ENCODE measurements at places on chromosomes 5 and 9. TPM values are rescaled to one million over a fixed set of nuclear protein-coding genes. Genes with fewer than 3 reads are reported as not detected.

DNA sequence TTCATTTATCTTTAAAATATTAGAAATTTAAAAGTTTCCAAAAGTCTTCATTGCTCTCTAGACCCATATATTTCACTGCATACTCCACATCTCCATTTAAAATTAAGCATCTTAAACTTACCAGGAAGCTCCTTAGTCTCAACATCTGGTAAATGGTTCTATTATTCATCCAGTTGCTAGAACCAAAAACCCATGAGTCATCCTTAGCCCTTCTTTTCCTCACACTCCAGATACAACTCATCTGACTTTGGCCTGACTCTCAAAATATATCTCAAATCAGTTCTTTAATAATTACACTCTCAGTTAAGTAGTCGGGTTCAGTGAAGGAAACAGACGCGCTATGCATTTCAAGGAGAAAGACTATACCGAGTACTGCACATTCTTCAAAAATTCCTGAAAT is 110.2 kb upstream of the COX7C start:
- no peak for DNase-seq

- no peak for DNase-seq
Measured at GRCh38 chr5:166370928-166371690, 1920.3 kb upstream of the WWC1 start.

GRCh38 chr5:32443541-32444430 is 754 bp downstream of the ZFR start:
- DNase-seq: peak; percentile 56

DNA sequence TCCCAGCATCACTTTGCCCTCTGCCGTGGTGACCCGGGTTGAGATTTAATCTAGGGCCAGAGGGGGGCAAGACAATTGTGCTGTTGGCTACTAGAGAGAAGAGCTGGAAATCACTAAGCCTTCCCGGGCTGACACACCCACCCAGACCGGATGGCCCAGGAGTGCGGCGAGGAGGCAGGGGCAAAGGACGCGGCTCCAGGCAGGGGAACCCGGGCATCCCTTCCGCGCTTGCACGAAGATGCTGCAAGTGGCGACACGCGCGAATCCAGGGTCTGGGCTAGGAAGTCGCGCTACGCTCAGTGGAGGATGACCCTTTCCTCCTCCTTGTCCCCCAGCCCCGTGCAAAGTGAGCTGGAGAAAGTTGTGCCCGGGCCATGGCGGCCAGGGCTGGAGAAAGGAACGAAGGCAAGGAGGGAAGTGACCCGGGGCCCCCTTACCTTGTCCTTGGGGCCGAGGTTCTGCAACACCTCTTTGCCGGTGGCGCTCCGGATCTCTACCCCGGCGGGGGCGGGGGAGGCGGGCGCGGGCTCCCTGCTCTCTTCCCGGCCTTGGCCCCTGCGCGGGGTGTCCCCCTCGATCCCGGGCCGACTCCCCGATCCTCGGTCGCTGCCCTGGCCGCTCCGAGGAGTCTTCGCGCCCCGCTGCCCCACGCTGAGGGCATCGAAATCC is 693 bp downstream of the DPYSL3 start:
- no peak for DNase-seq

- no peak for DNase-seq
Measured at GRCh38 chr9:110919609-110920008, 118.7 kb downstream of the LPAR1 start.

DNA sequence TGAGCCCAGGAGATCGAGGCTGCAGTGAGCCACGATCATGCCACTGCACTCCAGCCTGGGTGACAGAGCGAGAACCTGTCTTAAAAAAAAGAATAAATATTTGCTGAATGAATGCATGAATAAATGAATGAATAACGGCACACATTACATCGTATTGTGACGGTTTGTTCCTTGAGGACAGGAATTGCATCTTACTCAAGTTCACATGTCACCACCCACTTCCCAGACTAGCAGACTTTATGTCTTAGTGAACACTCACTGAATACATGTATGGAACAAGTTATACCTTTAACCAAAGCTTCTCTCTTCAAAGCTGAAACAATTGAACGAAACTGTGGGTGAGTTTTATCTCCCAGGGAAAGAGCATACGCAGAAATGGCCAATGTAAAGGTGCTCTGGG is 53.2 kb upstream of the TRAF1 start:
- no peak for DNase-seq

GRCh38 chr5:139745132-139745799 is 50.3 kb upstream of the PSD2 start:
- no peak for DNase-seq

- DNase-seq: peak; percentile 84
Measured at GRCh38 chr9:127568971-127569885, 42.8 kb upstream of the STXBP1 start.

DNA sequence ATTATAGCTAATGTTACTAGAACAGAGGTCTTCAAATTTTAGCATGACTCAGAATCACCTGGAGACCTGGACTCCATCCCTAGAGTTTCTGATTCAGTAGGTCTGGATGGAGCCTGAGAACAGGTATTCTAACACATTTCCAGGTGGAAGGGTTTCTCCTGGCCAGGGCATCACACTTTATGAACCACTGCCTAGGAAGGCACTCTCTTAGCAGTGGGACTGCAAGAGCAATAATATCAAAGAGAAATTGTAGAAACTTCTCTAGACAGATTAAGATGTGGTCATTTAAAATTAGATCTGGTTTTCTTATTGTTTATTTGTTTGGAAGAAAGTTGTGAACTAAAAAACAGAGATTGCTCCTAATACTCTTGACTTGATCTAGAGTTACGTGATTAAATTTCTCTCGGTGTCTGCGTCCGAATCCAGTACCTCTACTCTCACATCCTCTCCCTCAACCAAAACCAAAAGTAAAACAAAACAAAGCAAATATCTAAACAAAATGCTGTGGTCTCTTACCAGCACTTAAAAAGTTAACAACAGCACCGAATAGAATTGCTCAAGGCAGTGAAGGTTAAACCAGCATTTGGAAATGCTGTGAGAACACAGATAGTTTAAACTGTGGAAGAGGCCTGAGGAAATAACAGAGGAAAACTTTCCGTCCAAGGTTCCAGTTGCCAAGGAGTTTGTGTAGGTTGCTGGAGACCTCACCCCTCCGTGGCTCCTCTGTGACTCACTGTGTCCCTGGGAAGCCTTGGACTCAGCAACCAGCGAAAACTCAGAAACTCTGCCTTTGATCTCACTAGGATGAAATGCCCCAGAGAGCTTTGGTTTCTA is 193.4 kb downstream of the ARRDC3 start:
- DNase-seq: no peak

ZNF658 gene
- total RNA-seq: 1.4 TPM

GABRA6 gene
- total RNA-seq: not detected

TMEM215 gene
- not detected for total RNA-seq

PCDHB11 gene
- total RNA-seq: not detected

CD14 gene
- total RNA-seq: 9.2 TPM

GMCL2 gene
- total RNA-seq: not detected

Data from T-helper 17 cell (primary cell).